Stimulated activated CD4-positive, alpha-beta T cell treated with anti-CD3 and anti-CD28 coated beads, Interleukin-1b, Interleukin-23, amount 100 ng/mL, for 1 hour (primary cell): ENCODE measurements at places on chromosomes 4 and X.
A peak's percentile ranks its signal among the peaks of the same experiment; 100 is the strongest.

- no peak for DNase-seq
Observed at GRCh38 chr4:13601048-13601447, 26.5 kb downstream of the BOD1L1 start.

- DNase-seq, result no peak
Observed at GRCh38 chr4:19425146-19425545, 826.6 kb upstream of the SLIT2 start.

DNA sequence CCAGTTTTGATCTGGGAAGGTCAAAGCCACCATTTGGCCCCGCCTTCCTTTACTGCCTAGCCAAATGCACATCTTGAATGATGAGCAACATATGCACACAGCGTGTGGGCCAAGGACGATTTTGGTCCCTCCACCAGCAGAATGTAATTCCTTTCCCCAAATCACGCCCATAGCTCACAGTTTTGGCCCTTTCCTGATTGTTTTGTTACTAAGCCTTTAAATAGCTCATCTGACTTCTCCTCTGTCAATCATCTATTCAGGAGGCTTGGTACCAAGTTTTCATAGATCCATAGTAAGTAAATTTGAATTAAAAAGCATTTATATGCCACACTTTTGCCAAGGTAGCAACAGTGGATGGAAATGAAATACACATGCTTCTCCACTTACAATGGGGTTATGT lies 123.3 kb downstream of the NFKB1 start:
- DNase-seq, result no peak

- DNase-seq, result no peak
Observed at GRCh38 chr4:141132072-141132708, 1.1 kb downstream of the RNF150 start.

- no peak for DNase-seq
Observed at GRCh38 chrX:65821721-65822496, 154.5 kb downstream of the MSN start.

DNA sequence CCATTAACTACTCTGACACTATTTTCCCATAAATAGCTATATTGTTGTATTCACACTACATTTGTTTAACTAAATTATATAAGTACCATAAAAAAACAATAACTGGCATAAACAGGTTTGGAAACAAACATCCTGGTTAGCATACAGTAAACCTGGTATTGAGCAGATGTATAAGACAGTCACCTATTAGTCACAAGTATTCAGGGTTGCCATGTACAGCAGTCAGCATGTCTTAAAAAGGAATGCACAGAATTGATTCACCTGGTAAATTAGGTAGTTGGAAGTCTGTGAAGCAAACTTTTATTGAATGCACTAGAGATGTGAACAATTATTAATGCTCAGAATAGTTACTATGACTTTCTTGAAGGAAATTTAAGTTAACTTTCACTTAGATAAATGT lies 137.9 kb downstream of the FAM13A start:
- no peak for DNase-seq

DNA sequence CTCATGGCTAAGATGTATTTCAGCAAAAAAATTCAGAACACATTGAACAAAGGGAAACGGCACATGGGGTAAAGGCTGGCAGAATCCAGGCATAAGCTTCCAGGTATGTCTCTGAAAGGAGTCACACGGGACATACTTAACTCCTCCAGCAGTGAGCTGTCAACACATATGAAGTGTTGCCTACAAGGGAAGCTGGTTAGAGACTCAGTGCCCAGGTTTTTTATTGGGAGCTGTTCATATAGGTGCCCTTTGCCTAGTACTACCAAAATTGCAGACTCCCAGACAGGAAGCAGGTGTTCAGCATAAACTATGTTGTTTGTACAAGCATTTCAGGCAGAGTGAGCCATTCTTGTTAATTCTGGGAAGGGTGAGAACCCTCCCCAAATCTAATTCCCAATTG lies 77.4 kb upstream of the PUDP start:
- DNase-seq, result no peak

- DNase-seq, result no peak
Observed at GRCh38 chr4:139297001-139297410, 4.3 kb upstream of the NAA15 start.

DNA sequence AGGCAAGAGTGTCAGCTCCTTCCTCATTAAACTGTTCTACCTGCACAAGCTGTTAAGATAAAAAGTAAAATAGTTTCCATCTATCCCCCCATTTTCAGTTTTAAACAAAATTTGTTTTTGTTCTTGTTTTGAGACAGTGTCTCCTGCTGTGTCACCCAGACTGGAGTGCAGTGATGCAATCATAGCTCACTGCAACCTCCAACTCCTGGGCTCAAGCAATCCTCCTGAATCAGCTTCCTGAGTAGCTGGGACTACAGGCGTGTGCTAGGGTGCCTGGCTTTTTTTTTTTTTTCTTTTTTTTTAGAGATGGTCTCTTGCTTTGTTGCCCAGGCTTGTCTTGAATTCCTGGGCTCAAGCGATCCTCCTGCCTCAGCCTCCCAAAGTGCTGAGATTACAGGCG lies 105.4 kb downstream of the HS6ST2 start:
- no peak for DNase-seq

- DNase-seq, result no peak
Observed at GRCh38 chr4:141102367-141102766, 30.9 kb downstream of the RNF150 start.

DNA sequence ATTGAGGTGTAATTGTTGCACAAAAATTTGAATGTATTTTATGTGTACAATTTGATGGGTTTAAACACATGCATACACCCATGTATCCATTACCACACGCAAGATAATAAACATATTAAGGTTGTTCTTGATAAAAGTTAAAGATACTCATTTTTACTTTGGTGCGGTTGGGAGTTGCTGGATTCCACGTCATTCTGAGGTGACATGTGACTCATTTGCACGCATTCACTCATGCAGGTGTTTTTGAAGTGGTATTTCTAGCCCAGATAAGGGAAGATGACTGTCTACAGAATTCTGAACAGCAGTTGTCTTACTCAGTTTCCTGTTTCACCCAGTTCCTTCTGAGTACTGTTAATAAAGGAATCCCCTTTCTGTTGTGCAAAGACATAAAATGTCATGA lies 142.0 kb downstream of the RTL3 start:
- peak; percentile 6 for DNase-seq

DNA sequence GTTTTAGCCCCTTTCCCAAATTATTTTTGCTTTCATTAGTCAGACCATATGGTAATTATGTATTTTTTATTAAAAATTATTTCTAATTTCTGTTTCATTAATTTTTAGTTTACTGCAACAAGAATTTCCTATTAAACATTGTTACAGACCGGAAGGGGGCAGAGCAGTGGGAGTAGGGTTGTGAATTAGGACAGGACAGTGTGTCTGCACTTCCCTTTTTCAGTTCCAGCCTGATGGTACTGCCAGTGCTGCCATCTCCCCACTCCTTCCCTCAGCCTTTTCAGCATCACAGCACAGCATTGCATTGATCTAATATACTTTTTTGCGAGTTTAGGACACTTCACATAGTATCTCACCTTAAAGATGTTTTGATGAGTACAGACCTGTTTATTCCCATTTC lies 76.5 kb downstream of the STIM2 start:
- no peak for DNase-seq

- no peak for DNase-seq
Observed at GRCh38 chrX:115367455-115367854, 77.9 kb downstream of the LUZP4 start.

DNA sequence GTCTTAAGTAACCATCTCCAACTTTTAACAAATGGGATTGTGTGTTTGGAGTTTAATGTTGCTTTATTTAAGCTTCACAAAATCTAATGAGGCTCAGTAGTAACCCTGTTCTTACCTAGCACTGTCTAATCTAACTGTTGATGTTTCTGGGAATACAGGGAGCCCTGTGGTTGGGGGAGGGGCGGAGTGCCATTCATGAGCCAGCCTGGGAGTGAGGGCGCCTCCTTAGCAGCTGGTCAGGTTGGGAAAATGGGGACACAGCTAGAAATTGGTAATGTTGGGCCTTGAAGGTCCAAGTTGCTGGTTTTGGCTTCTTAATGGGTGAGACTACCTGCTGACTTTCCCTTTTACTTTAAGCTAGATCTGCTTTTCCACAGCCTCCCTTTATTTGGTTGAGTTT lies 22.9 kb upstream of the TADA2B start:
- DNase-seq, result no peak

DNA sequence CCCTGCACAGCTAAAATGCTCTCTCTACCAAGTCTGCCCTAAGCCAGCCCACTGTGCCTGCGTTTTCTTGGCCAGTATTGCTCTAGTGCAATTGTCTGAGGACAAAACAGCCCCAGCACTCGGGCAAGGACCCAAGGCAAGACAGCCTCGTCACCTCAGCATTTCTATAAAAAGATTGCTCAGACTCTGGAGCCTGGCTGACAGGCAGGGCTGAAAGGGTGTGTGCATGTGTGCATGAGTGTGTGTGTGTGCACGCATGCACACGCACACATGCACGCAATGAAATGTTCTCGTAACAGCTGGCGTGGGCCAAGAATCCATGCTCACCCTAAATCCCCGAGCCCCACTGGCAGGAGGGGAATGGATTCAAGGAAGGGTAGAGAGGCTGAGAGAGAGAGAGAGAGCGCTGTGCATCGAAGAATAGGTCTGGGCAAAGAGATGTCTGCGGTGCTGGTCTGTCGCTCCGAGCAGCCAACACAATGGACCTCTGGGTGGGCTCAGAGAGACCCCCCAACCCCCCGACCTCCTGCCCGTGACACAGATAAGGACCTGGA lies 579.2 kb downstream of the BCOR start:
- no peak for DNase-seq

- no peak for DNase-seq
Observed at GRCh38 chrX:107741404-107741790, 34.2 kb downstream of the TSC22D3 start.

DNA sequence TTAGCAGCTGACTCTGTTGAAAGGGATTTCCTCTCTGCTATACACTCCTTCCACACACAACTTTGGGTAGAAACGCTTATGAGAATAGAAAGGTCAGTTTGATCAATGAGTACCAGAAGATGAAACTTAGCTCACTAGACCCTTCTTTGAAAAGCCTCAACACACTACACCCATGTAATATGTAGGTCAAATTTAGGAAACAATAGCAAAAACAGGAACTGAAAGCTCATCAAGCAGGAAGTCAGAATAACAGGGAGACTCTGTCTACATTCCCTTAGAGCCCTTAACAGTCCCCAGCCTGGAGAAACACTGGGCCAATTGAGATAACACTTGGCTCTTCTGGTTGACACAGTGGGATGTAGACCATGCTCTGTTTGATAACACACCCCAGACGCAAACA lies 30.7 kb downstream of the SRPX2 start:
- no peak for DNase-seq

DNA sequence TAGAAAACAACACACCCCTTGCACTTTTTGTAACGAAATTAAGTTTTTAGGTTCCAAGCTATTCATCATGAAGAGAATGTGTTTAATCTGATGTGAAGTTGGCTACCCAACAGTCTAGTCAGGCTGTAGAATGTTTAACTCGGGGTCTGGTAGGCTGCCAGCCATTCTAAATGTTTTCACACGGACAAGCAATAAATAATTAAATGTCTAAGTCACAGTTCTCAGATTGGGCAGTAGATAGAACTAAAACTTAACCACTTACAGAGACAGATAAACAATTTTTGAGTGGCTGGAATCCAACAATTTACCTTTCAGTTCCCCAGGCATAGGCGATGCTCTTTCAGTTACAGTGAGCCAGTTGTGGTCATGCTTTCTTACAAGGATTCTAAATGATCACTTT lies 66.5 kb downstream of the CHIC2 start:
- DNase-seq, result no peak

- no peak for DNase-seq
Observed at GRCh38 chr4:102554482-102554881, 53.3 kb downstream of the NFKB1 start.

DNA sequence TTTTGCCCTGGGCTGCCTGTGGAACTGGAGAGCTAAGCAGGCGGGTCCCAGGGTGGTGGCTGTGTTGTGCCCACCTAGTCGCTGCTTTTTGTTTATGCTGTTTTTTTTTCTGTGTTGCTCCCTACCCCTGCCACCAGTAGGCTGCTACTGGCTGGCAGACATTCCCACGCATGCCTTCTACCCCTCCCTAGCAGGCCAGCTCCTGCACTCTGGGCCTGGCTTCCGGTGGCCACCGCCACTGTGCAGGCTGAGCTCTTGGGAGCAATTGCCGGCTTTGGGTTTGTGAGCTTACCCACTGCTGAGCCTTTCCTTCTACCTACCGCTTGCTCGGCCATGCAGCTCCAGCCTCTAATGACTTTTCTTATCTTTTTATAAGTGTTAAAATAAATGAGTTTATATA lies 57.6 kb downstream of the RBM46 start:
- no peak for DNase-seq

GRCh38 chrX:106862972-106863688 lies 40.0 kb downstream of the RIPPLY1 start:
- DNase-seq, result no peak

DNA sequence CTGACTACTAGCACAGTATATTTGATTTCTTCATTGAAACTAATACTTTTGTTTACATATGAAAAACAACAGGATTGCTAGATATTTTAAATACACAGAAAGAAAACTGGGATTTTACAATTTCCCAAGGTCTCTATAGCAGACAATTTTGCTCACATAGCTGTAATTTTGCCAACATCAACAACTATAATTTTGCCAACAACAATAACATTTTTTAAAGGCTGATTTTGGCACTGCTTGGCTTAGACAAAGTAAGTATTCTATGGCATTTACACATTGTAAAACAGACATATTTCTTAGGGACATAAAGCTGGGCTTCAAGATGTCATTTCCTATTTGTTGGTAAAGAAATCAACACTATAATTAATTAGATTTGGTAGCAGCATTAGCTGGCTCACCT lies 922.1 kb downstream of the RAB28 start:
- DNase-seq, result no peak

GRCh38 chr4:101791182-101791558 lies 640 bp downstream of the BANK1 start:
- DNase-seq, result no peak

DNA sequence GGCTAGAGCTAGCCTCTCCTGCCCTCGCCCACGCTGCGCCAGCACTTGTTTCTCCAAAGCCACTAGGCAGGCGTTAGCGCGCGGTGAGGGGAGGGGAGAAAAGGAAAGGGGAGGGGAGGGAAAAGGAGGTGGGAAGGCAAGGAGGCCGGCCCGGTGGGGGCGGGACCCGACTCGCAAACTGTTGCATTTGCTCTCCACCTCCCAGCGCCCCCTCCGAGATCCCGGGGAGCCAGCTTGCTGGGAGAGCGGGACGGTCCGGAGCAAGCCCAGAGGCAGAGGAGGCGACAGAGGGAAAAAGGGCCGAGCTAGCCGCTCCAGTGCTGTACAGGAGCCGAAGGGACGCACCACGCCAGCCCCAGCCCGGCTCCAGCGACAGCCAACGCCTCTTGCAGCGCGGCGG lies at the start of gene AR:
TSS of gene AR (plus strand) at position 204 of the 400 bp plus-strand sequence. CDS start 1,126 bp downstream, outside the sequence.
- no peak for DNase-seq

- no peak for DNase-seq
Observed at GRCh38 chr4:62130637-62131036, 930.5 kb downstream of the ADGRL3 start.

- DNase-seq, result no peak
Observed at GRCh38 chr4:11869191-11869870, 440.6 kb upstream of the HS3ST1 start.

DNA sequence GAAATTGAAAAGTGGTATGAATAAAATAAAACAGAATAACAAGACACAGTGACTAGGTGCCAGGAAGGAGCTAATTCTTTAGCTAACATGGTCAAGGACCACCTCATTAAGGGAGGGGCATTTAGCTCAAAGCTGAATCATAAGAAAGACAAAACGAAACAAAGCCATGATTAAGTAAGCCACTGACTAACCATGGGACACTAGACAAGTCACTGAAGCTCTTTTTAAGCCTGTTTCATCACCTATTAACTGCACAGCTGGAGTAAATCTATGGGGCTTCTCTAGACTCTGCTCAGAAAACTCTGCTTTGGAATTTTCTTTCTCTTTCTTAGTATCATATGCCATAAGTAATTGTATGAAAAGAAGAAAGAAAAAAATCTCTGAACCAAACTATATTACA lies 49.8 kb upstream of the C1QTNF7 start:
- no peak for DNase-seq
